Fibroblast of villous mesenchyme (primary cell): ENCODE measurements at places on chromosomes 2 and 18.

- DNase-seq, result peak; percentile 41
Measured at GRCh38 chr18:34901299-34901698, 139.9 kb upstream of the MAPRE2 start.

GRCh38 chr18:48367557-48367956 lies 41.6 kb downstream of the ZBTB7C start:
- no peak for DNase-seq

- peak; percentile 51 for DNase-seq
Measured at GRCh38 chr2:234502285-234502918, 5.5 kb upstream of the ARL4C start.

DNA sequence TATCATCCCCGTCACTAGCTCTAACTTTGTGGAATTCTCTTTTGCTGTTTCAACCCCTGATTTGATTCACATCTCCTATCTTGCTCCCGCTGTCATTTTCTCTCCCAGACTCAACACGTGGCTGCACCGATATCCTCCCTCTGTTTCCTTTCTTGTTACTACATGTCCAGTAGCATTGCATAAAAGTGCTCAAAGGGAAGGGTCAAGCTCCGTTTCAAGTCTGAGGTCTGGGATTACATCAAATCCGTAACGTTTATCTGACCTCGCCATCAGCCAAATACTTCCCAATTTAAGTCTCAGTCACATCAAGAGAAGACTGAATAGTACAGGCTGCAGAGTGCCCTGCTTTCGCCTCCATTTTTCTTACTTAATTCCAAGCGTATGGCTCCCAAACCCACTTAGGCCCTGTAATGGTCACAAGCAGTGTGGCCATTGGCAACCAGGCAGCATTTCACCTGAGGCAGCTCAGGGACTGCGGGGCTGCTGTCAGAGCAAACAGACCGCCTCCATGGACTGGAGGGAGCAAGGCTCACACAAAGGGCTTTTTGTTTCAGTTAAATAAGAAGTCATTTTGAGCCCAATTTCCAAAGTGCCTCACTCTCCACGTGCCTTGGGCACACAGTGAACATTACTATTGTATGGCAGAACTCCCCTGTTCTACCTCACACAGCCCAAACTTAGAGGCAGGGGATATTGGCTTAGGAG lies 217.8 kb downstream of the BCL11A start:
- no peak for DNase-seq

GRCh38 chr2:106695919-106696318 lies 190.0 kb downstream of the ST6GAL2 start:
- DNase-seq, result no peak

DNA sequence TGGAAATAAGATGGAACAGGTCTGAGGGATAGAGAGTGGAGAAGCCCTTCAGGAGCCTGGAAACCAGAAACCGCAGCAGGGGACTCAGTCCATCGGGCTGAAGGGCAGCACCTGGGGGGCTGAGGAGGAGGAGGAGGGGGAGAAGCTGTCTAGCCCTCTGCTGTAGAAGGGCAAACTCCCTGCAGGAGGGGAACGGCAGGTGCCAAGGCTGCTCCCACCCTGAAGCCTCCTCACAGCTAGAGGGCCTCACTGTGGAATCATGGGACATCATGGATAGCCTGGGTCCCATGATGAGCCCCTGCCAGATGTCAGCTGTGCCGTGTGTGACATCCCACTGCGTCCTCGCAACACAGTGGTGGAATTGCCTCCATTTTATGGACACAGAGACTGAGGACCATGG lies 435 bp downstream of the MYO7B start:
- DNase-seq, result no peak

GRCh38 chr2:80195034-80195433 lies 109.5 kb downstream of the LRRTM1 start:
- DNase-seq, result no peak

DNA sequence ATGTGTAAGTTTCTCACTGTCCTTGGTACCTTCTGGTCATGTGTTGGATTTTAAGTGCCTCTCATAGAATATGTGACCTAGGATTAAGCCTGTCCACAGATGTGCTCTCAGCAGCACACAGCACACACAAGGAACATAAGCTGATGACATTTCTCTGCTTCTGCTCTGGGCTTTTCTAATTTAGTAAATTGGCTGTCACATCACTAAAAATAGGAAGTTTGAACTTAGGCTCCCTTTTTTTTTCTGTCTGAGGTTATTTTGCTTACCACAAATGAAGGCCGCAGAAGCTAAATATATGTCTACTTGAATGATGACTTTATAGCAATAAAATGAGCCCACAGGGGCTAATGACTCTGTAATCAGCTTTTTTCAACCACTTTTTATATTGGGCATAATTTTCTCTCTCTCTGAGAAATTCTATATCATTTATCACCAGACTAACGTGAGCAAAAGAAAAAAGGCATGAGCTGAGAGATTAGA lies 150.2 kb upstream of the KLHL14 start:
- no peak for DNase-seq

- no peak for DNase-seq
Measured at GRCh38 chr2:158773121-158773520, 22.0 kb upstream of the DAPL1 start.

DNA sequence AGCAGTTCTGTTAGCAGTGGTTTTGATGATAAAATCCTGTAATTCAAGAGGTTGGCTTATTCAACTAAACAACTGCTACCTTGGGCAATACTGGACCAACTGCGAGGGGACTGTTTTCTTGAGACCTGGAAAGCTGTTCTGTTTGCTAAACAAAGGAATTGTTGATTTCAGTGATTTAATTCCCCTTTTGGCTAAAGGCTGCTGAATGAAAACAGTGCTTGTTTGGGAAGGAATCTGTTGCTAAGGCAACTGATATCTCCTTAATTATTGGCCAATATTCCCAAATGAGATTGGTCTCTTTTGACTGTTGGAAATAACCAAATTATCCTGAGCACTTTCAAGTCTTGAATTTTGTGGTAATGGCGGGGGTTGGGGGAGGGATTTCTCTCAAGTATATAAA lies 136.8 kb downstream of the CAMKMT start:
- no peak for DNase-seq

DNA sequence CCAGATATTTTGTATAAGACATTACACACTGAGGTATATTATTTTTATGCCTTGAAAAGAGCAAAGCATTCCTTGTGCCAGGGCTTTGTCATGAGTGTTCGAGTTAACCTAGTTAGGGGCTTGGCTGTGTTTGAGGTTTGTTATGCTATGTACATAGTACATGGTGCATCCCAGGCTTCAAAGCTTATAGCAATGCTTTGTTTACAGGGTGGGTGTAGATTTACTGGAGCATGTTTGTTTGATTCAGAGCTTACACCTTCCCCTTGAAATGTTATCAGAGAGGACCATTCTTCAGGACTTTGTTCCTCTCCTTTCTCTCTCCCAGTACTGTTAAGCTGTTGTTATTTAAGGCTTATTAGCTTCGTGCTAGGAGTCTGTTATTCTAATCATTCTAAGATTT lies 738.7 kb upstream of the LRRTM4 start:
- no peak for DNase-seq

- peak; percentile 58 for DNase-seq
Measured at GRCh38 chr2:191446910-191447309, 201.7 kb downstream of the MYO1B start.

GRCh38 chr2:106953779-106954178 lies 67.8 kb upstream of the ST6GAL2 start:
- no peak for DNase-seq

DNA sequence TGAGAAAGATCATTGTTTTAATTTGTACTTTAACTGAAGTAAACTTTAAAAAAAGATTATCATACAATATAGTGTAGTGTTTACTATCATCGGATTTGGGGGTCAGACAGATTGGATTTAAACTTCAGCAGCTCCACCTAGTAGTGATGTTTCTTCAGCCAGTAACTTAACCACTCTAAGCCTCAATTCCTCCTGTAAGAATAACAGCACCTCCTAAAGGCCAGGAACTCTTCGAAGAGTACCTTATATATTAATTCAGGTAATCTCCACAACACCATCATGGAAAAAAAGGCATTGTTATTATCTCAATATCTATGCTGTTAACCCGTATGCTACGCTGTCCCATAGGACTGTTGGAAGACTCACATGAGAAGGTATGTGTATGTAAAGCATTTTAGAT lies 69.0 kb upstream of the DLGAP1 start:
- no peak for DNase-seq

- no peak for DNase-seq
Measured at GRCh38 chr18:31500051-31500688, 2.2 kb downstream of the DSG2 start.

GRCh38 chr18:47260120-47260923 lies 8.9 kb upstream of the SKOR2 start:
- DNase-seq, result peak; percentile 38

DNA sequence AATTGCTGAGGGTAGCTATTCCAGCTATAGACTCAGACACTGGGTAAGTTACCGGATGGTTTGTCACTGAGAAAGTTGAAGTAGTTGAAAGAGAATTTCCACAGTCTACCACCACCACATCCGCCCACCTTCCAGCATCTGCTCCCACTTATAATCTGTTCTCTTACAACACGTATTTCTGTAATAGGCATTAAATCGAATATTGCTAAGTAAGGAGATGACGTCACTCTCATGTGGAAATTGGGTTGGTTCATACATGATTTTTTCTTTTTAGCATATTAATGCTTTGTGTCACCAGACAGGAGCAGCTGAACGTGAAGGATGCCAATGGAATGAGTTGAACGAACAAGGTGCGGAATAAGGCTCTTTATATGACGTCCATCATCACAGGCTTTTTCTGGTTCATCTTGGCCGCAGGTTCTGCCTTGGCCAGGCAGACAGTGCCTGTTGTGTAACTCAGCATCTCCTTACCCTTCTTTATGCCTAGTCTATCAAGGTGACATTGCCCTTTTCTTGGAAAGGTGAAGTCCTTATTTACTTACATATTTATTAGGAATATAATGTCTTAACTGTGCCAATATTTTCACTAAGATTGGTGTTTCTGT lies 45.9 kb downstream of the THUMPD2 start:
- DNase-seq, result no peak

GRCh38 chr18:36045241-36045991 lies 21.9 kb downstream of the RPRD1A start:
- DNase-seq, result peak; percentile 34

- no peak for DNase-seq
Measured at GRCh38 chr2:31522786-31523185, 58.0 kb downstream of the SRD5A2 start.

DNA sequence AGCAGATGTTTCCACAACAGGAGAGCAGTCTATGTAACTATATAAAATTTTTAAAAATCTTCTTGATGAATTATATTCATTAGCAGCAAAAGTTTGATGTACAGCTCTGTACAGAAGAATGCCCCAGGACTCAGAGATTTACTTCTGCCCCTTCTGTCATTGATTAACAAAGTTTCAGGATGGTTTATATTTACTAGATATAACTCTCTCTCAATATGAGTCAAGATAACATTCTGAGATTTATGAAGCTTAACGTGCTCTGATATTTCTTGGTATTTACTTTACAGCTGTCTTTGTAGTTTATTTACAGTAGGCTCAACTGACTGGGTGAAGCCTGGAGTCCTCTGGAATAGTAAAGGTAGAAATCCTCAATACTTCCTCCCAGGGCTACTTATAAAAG lies 93.6 kb upstream of the HNMT start:
- no peak for DNase-seq

DNA sequence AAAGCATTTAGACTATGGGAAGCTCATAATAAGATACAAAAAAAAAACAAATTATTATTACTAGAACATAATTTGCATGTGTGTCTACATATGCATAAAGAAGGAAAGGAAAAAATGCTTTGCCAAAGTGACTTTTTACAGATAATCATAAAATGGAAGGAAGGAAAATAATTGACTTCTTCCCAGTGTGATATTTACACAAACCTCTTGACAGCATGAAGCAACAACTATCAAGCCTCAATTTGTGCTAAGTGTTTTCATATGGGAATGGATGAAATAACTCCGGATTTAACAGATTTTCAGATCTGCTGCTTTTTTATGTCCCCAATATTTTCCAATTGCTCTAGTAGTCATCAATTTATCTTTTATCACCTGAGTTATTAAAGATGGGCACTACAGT lies 275.9 kb upstream of the REG3G start:
- no peak for DNase-seq

- DNase-seq, result no peak
Measured at GRCh38 chr2:239268549-239268948, 132.3 kb downstream of the HDAC4 start.

DNA sequence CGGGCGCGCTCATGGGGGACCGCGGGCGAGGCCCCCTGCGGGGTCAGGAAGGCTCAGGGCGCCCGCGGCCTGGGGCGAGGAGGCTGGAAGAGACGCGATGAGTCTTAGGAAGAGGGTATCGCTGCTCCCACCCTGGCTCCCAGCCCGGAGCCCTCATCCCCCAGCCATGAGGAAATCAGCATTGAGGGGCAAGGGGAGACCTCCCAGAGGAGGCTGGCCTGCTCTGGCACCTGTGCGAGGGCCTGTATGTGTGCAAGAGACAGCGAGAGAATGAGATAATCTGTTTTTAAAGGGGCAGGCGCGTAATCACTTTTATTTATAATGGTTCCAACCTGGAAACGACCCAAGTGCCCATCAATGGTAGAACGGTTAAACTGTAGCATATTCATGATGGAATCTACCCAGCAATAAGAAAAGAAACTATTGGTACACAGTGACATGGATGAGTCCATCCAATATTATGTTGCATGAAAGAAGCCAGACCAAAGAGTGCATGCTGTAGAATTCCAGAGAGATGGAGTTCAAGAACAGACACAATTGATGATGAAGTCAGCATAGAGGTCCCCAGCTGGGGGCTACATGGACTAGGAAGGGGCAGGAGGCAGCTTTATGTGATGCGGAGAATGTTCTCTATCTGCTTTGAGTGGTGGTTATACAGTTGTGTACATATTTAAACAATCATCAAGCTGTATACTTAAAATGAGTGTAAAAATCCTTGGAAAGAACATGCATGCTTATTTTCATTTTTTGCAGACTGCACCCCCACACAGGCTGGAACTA lies 14.4 kb downstream of the FBXO41 start:
- DNase-seq, result no peak

DNA sequence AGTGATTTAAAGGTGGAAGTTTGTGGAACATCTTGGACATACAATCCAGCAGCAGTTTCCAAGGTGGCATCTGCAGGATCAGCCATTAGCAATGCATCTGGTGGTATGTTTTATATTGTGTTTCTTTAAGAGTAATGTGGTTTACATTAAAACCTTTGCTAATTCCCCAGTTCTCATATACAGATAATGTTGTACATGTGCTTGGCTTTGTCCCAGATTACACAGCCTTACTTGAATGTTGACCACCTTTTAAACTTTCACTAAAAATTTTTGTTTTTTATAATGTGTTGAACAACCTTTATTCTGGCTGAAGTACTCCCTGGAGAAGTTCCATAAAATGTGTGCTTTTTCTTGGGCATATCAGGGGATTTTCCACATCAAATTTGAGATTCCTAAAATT lies 57.5 kb downstream of the MIB1 start:
- DNase-seq, result no peak

- DNase-seq, result no peak
Measured at GRCh38 chr2:129883121-129883520, 96.3 kb upstream of the RAB6C start.
